ENCODE measurements at places on chromosomes 16 and 17.

DNA sequence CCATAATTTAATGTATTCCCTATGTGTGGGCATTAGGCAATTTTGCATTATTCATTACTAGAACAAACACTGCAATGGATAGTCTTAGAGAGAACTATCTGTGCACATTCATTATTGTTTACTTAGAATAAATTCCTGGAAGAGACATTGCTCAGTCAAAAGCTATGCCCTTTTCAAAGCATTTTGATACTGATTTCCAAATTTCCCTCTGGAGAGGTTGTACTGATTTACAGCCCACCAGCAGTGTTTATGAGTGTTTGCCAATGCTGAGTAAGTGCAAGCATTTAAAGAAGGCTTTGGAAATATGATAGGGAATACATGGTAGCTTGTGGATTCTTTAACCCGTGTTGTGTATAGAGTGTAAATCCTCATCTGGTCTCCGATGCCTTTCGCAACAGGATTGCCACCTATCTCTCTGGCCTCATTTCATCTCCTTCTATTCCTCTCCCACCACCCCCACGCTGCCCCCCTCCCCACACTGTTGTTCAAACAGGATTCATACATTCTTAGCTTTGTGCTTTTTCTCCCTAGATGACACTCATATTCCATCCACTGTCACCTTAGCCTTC is 33.4 kb upstream of the MMD start:
- no peak for DNase-seq

GRCh38 chr16:57516176-57516725 is 20.1 kb downstream of the CCDC102A start:
- no peak for DNase-seq

DNA sequence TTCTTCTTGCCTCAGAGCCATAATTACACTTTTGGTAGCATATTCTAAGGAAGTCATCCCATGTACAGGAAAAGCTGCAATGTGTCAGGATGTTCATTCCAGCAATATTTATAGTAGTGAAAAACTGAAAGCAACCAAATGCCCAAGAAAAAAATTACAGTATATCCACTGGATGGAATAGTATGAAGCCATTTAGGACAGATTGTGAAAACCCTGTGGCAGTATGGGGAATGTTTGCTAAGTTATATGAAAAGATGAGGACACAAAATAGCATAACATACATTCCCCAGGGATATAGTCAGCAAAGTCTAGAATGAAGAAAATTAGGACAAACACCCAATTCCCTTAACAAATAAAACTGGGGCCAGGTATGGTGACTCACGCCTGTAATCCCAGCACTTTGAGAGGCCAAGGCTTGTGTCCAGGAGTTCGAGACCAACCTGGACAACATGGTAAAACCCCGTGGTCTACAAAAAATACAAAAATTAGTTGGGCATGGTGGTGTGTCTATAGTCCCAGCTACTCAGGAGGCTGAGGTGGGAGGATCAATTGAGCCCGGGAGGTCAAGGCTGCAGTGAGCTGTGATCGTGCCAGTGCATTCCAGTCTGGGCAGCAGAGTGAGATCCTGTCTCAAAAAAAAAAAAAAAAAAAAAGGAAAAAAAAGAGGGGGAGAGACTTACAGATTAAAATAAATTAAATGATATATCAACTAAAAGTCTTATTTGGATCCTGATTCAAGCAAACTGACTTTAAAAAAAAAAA is 2.3 kb downstream of the LRRC3C start:
- DNase-seq = no peak

GRCh38 chr16:30697264-30698138 is 1.5 kb upstream of the SRCAP start:
- DNase-seq = no peak

- no peak for DNase-seq
Observed at GRCh38 chr16:27943766-27944165, 119.7 kb downstream of the GSG1L start.

GRCh38 chr16:57497121-57497520 is 10.8 kb upstream of the DOK4 start:
- no peak for DNase-seq

DNA sequence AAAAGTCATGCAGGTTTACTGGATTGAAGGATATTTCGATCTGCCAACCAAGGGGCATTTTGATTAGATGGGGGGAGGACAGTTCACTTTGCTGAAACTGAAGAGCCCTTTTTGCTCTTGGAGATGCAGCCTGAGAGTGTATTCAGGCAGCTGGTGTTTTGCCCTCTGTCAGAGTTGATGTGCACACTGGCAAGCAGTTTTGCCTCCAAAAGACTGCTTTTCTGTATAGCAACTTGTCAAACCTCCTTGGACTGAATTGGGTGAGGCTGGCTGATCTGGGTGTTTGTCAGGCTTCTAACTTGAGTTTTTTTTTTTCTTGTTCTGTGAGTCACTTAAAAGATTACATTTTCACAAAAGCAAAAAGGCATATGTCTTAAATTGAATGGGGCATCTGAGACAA is 22.6 kb upstream of the ANKFN1 start:
- DNase-seq = no peak

DNA sequence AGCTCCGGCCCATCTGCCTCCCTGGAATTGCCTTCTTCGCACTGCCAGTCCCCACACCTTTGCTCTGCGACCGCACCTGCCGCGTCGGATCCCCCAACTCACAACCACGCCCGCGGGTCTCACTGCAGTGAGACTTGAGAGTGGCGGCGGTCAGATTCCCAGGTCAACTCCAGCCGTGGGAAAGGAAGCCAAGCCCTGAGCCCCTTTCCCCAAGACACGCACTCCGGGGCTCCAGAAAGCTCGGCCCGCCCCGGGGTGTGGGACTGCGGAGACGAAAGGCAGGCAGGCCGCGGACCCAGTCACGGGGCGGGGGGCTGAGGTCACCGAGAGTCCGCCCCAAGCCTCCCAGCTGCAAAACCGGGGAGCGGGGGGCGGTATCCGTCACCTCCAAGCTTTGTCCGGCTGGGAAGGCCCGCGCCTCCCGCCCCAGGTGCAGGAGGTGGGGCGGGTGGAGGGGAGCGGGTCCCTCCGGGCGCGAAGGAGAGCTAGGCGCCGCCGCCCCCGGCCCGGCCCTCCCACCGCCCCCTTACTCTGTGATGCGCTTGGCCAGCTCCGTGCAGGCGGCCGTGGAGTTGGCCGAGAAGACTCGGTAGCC is 615 bp downstream of the PRPSAP1 start:
- DNase-seq = peak; percentile 39

GRCh38 chr17:19317359-19318095 is 45.0 kb downstream of the B9D1 start:
- peak; percentile 64 for DNase-seq

- DNase-seq = no peak
Observed at GRCh38 chr16:67537270-67537635, 8.6 kb downstream of the RIPOR1 start.

- DNase-seq = no peak
Observed at GRCh38 chr17:46046957-46047356, 47.9 kb downstream of the STH start.

GRCh38 chr16:52271088-52271750 is 275.7 kb downstream of the TOX3 start:
- DNase-seq = no peak

- DNase-seq = no peak
Observed at GRCh38 chr17:74045608-74046280, 157.7 kb upstream of the RPL38 start.

DNA sequence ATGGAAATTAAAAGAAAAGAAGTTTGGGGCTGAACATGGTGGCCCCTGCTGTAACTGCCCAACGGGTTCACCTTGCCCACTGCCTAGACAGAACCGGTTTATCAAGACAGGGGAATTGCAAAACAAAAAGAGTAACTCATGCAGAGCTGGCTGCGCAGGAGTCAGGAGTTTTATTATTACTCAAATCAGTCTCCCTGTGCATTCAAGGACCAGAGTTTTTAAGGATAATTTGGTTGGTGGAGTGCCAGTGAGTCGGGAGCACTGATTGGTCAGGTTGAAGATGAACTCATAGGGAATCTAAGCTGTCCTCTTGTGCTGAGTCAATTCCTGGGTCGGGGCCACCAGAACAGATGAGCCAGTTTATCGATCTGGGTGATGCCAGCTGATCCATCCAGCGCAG is 4.4 kb upstream of the SCPEP1 start:
- no peak for DNase-seq

DNA sequence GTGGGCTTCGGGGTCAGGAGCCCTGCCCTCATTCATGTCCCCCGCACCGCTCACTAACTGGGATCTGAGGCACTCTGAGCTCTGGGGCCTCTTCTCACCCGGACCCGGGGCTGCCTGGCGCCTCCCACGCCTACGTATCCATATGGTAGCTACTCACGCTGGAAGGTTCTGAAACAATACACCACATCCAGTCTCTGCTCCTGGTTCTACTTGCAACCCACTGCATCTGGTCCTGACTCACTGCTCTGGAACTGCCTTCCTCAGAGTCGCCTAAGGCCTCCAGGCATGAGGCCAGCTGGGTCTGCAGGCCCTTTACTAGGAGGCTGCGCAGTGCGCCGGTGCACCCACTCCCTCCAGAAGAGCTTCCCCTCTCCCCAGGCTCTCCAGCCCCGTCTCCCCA is 18.1 kb downstream of the USP36 start:
- DNase-seq = no peak

- DNase-seq = no peak
Observed at GRCh38 chr17:49995055-49995738, at the start of gene DLX3. Gene DLX3, minus strand, starts transcription at chr17:49995224. Its CDS starts 226 bp downstream, at chr17:49994998.

DNA sequence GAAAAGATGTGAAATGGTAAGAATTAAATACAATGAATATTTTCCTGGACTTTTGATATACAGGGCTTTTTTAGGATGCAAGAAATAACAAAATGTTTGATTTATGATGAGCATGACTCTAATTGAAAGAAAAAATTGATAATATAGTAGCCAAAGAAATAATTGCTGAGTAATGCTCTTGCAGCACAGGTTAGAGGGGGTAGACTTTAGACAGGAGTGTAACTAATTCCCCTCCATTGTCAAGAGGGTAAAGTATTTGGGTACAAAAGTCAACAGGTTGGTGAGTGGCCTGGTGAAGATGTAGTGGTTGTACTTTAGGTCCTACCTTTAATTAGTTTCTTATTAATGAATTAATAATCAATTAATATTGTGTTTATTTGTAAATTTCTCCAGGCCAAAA is 912.3 kb downstream of the KCNJ2 start:
- no peak for DNase-seq

- DNase-seq = no peak
Observed at GRCh38 chr17:76532072-76532651, 5.3 kb downstream of the CYGB start.

- no peak for DNase-seq
Observed at GRCh38 chr17:7137171-7137943, 22.7 kb upstream of the ASGR2 start.

DNA sequence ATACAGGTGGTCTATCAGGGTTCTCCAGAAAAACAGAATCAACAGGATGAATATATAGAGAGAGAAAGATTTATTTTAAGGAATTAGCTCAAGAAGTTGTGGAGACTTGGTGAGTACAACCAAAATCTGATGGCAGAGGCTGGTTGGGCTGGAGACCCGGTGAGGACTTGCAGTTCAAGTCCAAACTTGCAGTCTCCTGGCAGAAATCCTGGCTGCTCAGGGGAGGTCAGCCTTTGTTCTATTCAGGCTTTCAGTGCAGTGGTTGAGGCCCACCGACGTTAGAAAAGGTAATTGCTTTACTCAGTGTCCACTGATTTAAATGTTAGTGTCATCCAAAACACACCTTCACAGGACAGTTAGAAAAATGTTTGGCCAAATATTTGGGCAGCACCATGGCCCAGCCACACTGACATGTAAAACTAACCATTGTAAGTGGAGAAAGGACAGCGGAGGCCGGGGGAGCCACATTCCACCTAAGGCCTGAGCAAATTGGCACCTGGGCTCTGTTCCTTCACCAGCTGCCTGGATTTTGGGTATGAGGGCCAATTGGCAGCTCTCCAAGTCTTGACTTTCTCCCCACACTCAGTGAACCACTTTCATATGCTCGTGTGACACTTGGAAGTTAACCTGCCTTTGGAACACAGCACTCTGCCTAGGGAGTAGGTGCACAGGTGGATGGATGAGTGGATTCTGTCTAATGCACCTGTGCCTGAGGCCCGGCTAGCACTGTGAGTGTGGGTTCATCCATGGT is 54.7 kb downstream of the CACNG5 start:
- DNase-seq = no peak

- no peak for DNase-seq
Observed at GRCh38 chr17:78995022-78995760, 14.4 kb downstream of the CANT1 start.

DNA sequence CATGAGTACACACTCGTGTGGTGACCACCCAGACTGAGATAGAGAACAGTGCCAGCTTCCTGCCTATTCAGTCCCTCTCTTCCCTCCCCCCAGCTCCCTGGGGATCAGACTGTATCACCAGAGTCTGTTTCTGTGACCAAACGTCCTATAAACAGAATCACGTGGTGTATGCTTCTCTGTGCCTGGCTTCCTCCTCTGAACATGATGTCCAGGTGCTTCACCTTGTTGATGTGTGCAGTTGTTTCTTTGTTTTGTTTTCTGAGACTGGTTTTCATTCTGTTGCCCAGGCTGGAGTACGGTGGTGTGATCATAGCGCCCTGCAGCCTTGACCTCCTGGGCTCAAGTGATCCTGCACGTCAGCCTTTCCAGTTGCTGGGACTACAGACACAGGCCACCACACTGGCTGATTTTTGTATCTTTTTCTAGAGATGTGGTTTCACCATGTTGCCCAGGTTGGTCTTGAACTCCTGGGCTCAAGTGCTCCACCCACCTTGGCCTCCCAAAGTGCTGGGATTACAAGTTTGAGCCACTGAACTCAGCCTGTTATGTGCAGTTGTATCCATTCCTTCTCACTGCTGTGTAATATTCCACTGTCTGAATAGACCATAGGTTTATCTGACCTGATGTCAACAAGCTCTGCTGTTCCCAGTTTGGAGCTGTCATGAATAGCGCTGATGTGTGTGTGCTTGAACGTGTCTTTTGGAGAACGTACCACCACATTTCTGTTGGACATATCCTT is 28.9 kb upstream of the PRM1 start:
- peak; percentile 62 for DNase-seq

- no peak for DNase-seq
Observed at GRCh38 chr16:72182976-72183375, 11.0 kb upstream of the PMFBP1 start.

GRCh38 chr17:9241774-9242496 is 220.6 kb downstream of the NTN1 start:
- DNase-seq = no peak

- DNase-seq = no peak
Observed at GRCh38 chr16:4323845-4324488, 8.1 kb downstream of the GLIS2 start.

DNA sequence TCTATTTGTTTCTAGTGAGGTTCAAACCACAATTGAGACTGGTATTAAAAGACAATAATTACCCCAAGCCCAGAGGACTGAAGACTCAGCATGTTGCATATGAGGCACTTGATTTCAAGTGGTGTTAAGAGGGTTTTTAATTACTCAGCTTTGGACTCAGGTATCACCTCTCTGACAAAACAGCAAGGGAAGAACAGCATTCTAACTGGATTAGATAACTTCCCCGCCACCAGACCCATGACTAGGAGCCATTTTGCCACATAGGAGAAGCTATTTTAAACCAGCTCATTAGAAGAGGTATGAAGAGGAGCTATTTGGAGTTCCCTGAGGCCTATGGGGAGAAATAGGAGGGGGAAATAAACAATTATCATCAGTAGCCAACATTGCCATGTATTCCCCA is 226.1 kb upstream of the TOX3 start:
- no peak for DNase-seq
